ENCODE measurements at places on chromosomes 4 and X. TPM values are rescaled to one million over a fixed set of nuclear protein-coding genes. Genes with fewer than 3 reads are reported as not detected.

BEX5 gene
- total RNA-seq: 2.1 TPM

XAGE1B gene
- total RNA-seq: not detected

VSIG4 gene
- not detected for total RNA-seq

TBX22 gene
- not detected for total RNA-seq

GSX2 gene
- not detected for total RNA-seq

Data from activated CD8-positive, alpha-beta memory T cell treated with anti-CD3 and anti-CD28 coated beads, Interleukin-2, amount 10 ng/mL, durations not matched to agents 7 days and 5 days (primary cell).